ENCODE measurements at places on chromosomes 1 and 21. TPM values are rescaled to one million over a fixed set of nuclear protein-coding genes. Genes with fewer than 3 reads are reported as not detected.
A peak's percentile ranks its signal among the peaks of the same experiment; 100 is the strongest.

Gene SAMD11
- 39.7 TPM for total RNA-seq

DNA sequence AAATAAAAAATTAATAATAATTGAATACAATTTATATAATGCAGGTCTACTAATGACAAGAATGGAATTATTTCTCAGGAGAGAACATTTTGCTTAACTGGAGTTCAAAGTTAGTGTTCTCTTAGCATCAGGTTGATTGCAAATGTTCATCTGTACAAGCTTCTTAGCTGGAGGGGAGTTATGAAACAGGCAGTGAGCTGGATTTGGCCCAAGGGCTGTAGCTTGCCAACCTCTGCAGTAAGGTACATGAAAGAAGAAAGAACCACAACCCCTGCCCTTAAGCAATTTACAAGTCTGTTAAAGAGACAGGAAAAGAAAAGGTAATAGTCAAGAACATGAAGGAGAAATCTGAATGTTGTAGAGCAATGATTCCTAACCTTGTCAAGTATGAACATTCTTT is 17.0 kb downstream of the LPGAT1 start:
- DNase-seq: no peak

Gene TTC39A
- 3.5 TPM for total RNA-seq

- DNase-seq: peak; percentile 23
These were observed 152.7 kb upstream of the CHRM3 start for GRCh38 chr1:239233626-239234025.

Gene TNFRSF14
- total RNA-seq: 3.3 TPM

DNA sequence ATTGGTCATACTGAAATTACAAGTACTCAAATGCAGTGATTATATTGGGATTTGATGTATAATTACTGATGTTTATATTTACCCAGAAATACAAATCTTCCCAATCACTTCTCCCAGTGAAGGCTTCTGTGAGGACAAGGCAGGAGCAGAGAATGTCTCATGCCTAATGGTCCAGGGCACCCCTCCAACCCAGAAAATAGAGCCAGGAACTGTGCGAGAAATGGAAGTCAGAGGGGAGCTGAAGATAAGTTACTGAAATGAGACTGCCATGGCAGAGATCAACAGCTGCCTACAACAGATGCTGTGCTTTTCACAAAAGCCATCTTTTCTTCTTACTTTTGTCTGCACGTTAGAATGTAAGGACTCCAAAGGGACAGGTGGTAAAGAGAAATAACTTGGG is 171.2 kb downstream of the TTLL7 start:
- DNase-seq: no peak

DNA sequence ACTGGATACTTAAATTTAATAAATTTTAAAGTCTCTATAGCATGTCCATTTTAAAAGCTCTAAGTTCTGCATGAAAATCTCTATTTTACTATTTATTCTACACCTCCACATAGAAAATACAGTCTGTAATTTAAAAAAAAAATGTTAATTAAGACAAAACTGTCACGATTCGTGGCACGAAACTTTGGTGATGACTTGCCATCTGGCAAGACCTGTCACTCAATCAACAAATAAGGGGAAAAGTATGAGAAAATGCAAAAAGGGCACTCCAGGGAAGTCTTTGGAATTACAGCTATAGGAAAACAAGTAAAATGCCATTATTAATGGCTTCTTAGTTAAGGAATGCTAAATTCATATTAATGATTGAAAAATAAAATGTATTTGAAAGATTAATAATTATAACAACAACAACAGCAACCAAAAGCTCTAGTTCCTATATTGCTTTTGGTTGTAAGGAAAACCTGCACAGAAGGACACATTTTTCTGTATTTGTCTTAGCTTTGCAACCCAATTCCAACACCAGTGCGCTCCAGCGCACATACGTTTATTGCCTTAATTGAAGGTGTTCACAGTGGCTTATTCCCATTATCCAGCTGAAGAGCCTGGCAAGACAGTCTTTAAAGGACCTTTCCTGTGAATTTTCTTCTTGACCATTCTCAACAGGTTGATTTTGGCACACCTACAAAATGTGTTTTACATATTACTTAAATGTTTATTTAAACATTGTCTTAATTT is 107.8 kb downstream of the PLPPR5 start:
- DNase-seq: no peak

GRCh38 chr1:229043115-229043514 is 227.8 kb upstream of the RAB4A start:
- no peak for DNase-seq

GRCh38 chr1:22936681-22937080 is 36.0 kb downstream of the LACTBL1 start:
- DNase-seq: no peak

Gene KCNN3
- 0.41 TPM for total RNA-seq

Gene CNR2
- not detected for total RNA-seq

GRCh38 chr1:4109628-4109940 is 209.5 kb upstream of the C1orf174 start:
- DNase-seq: no peak

- DNase-seq: no peak
These were observed 209.5 kb upstream of the GALNT2 start for GRCh38 chr1:229857585-229857984.

DNA sequence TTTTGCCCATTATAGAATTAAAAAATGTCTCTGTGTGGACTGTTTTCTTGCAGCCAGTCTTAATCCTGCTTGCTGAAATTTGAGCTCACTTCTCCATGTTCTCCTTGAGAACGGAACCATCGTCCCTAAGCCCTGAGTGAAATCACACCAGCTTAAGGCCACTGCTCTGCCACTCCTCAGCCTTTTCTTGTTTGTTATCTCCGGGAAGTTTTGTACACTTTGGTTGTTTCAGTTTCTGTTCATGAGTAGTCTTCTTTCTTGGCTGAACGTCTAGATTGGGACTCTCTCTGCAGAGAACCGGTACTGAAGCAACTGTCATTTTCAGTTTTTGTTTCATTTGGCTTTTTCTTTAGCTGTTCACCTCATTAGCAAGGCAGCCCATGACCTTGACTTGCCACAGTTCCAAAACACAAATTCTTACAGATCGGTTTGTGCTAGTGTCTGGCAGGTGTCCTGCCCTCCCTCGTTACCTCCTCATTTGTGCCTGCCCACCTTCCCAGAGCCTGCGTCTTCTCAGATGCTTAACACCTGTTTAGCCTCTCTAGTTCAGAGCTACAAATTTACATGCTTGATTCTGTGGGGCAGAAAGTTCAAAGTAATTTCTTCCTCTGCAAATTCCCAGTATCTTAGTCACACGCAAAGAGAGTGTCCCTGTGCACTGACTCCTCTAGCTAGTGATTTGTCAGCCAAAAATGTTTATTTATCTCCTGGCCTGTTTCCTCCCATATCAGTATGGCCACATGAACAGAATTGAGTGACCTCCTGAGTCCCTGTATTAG is 12.4 kb downstream of the PSEN2 start:
- no peak for DNase-seq

GRCh38 chr1:152543820-152544219 is 22.8 kb downstream of the LCE3E start:
- DNase-seq: peak; percentile 14

- no peak for DNase-seq
These were observed 14.9 kb downstream of the TRMT13 start for GRCh38 chr1:100147875-100148274.

DNA sequence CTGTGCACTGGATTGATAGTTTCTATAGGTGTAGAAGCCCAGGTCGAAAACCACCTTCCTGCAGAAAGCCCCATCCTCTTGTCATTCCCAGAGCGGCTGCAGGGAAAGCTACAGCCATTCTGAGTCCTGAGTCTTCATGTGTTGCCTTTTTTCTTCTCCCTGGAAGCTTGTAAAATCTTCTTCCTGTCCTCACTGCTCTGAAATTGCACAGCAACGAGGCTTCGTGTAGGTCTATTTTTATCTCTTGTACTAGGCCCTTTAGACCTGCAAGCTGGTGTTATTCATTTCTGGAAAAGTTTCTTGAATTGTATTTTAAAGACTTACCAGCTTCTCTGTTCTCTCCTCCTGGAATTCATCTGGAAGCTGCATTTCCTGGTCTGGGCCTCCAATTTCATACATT is 44.2 kb upstream of the ETS2 start:
- DNase-seq: no peak

DNA sequence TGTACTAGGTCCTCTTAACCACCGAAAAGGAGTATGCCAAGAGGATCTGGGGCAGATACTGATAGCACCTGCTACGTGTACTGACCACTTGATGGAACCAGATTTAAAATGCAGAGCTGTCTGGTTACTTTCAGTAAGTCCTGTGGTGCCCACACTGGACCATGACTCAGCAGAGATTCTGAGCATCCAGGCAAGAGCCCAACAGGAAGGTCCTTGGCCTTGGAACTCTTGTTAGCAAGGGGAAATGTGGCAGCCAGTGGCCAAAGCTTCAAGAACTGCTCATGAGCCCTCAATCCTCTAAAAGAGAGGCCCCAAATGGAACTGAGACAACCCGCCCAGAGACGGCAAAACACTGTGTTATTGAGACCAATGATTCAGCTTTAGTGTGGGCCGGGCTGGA is 4.2 kb upstream of the GJB5 start:
- no peak for DNase-seq

Gene NBPF10
- total RNA-seq: 0.54 TPM

DNA sequence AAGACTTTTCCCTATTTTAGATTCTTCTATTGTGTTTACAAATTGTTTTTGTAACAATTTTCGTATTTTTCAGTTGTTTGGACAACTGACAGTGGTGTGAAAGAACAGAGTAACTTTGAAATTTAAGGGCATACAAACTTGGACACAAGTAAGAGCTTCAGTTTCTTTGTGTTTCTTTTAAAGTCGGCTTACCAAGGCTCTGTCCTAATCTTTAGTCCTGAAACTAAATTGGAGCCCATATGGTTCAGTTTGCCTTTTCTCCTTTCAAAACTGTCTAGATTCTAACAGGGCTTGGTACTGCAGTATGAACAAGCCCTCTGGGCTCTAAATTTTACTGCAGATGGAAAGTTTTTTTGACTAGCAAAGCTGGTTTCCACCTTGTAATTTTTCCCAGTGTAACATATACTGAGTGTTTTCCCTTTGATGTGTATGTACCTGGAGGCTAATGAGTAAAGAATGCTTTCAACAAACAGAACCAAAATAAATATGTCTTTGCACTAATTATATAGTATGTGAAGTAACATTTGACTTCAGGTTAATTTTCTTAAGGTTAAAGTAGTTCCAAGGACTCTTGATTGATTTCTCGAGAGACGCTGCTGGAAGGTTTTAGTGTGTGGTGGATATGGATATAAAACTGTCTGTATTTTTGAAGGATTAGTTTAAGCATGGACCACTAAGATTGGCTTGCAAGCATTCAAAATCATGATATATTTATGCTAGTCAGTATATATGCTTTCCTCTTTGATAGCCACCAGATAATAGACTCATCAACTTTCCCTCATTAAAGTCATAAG is 4.1 kb downstream of the SNX27 start:
- DNase-seq: no peak

DNA sequence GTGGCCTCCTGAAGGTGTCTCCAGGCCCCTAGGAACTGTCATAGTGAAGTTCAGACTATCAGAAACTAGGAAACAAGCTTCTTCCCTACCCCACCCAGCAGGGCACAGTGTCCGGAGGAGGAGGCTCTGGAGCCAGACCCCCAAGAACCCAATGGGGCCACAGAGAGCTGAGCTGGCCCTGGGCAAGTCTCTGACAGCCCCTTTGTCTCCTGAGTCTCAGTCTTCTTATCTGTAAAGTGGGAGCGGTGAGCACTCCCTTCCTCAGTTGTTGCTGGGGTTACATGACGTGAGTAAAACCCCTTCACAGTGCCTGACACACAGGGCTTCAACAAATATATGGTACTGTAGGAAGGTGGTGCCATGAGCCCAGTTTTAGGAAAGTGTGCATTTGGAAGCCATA is 675.8 kb downstream of the MATN1 start:
- DNase-seq: no peak

DNA sequence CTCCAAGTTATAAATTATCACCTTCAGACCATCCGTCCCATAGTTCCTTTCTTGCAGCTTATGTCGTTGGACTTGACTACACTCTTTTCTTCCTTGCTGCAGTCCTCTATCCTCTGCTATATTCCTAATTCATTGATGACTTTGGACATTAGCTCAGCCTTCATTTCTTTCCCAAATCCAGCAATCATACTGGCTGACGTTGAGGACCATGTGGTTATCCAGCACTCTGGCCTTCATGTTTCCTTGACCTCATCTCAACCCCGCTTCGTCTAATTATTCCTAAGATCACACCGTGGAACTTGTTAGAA is 27.4 kb downstream of the RAD54L start:
- DNase-seq: no peak

DNA sequence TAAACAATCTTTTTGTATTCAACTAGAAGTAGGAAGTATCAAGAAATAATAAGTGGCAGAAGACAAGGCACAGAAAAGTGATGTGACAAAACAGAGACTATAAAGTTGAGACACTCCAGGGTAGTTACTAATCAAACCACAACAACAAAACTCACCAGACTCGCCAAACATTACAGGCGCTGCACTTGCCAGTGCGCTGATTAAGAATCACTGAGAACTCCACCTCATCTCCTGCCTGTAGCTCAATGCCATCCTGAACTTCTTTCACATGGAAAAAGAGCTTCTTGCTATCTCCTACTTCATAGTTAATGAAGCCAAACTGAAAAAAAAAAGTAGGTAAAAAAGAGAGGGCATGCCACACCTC is 2.8 kb upstream of the NRAS start:
- no peak for DNase-seq

Gene KRTAP10-5
- not detected for total RNA-seq

Gene MAN1C1
- total RNA-seq: 0.95 TPM

Gene LIPI
- total RNA-seq: not detected

- peak; percentile 36 for DNase-seq
These were observed 25.7 kb downstream of the C21orf91 start for GRCh38 chr21:17793246-17794123.

GRCh38 chr1:220882061-220882891 is 3.0 kb downstream of the HLX start:
- no peak for DNase-seq

- DNase-seq: peak; percentile 37
These were observed 13.3 kb downstream of the PLPPR5 start for GRCh38 chr1:98991127-98992012.

GRCh38 chr1:160710517-160711252 is 937 bp downstream of the CD48 start:
- DNase-seq: no peak

- DNase-seq: no peak
These were observed 107.4 kb upstream of the EDN2 start for GRCh38 chr1:41591891-41592290.

Gene MCOLN3
- 1.4 TPM for total RNA-seq
